ENCODE measurements at places on chromosomes 3 and 15.

- DNase-seq = peak; percentile 50
Measured at GRCh38 chr3:197298945-197299854, 788 bp upstream of the DLG1 start.

DNA sequence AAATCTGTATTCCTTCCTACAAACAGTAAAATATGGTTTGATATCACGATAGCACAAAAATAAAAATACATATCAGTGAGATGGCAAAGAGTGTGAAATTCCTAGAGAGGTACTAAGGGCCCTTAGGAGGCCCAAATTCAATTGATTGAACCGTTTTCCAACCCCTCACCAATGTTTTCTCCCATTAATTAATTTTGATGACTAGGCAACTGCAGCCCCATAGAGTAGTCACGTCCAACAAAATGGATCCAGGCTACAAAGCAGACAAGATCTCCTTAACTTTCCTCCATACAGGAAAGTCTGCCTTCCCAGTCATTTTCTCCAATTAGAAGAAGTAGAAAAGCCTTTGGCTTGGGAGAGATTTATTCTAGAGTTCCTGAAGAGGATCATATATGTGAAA lies 193.9 kb downstream of the PLOD2 start:
- DNase-seq = no peak

DNA sequence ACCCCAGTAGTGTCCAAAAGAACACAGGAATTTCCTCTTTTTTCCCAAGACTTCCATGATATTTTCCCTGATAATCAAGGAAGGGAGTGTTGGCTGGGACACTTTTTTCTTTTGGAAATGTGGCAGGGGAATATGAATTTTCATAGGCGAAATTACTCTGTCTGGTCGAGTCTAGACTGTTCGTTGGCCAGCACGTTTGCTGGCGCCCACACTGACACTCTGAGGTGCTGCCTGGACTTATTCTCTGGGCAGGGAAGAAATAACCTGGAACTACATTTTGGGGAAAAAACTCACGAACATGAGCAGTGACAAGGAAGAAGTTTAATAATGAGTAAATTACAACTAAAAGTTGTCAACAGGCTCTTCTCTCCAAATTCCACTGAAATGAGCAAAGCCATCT lies 209.3 kb upstream of the CTDSPL start:
- no peak for DNase-seq

DNA sequence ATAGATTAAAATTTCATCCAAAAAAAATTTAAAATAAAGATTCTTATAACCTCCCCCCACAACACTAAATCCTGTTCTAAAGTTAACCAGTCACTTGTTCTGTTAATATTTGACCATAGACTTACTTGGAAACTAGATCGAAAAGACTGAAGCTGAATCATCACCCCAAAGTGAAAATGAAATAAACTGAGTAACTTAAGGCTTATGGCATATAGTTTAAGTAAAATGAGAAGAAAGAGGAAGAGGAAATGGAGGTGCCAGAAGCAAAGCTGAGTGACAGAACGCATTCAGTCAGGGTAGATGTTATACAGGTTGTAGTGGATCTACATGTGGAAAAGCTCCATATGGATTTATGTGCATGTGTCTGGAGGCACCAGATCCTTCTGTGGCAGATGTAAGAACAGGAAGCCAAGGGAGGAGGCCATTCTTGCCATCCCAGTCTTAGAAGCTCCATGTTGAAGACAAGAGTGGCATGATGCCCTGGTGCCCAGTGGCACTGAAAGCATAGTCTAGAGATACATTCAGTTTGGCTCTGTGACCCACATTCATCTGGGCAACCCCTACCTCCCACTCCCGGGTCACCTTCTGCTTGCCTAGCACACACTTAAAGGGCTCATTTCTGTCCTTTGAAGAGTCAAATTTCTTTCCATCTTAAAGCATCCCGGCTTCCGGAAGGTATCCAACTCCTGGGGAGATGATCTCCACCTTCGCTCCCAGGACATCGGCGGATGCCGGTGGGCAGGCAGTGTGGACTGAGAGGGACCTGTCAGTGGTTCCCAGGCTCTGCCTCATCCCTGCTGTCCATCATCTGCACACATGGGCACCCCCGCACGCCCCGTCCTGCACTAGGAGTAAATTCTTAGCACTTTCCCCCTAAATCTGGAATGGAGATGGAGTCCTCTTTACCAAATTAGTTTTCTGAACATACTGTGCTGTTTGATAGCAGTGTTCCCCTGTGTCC lies 90.8 kb downstream of the NEO1 start:
- DNase-seq = no peak

DNA sequence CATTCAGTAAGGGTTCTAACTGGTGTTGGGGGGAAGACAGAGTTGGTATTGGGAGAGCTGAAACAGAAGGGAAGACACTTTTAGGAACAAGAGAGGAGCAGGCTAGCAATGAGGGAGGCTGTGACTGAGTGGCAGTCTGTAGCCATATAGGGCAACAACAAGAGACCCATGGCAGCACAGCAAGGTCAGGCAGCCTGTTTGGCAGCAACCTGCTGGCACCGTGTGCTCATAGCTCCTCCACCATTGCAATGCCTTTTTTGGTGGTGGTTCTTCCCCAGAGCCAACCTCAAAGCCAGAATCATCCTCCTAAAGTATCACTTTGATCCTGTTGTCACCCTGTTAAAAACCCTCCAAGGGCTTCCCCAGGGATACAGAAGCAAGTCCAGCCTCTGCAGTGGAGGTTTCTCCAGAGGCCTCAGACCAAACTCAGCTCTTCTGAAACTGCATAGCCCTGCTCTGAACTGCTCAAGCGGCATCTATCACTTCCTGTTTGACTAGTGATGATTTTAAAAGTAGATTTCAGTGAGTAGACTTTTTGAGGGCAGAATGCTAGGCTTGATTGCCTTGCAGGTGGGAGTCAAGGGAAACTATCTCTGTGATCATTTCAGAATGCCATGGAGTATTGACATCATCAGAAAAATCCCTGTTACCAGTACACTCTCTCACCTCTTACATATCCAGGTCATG lies 176.9 kb downstream of the STAC start:
- DNase-seq = no peak

- DNase-seq = no peak
Measured at GRCh38 chr3:18080198-18080689, 337.8 kb upstream of the TBC1D5 start.

DNA sequence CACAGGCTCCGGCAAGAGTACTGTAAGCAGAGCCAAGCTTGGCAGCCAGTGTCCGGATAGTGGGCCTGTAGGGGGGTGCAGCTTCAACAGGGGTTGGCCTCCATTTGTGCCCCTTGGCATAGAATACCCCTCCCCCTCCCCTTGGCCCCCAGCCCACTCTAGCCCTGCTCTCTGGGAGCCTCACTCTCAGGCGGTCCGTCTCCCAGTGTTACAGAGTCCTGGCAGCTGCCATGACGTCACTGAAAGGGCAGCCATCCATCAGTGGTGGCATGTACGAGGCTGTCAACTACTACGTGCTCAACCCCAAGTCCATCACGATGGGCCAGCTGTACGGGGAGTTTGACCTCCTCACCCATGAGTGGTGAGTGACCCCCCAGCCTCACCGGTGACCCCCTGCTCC lies 50.4 kb downstream of the DNAH1 start:
- DNase-seq = no peak

DNA sequence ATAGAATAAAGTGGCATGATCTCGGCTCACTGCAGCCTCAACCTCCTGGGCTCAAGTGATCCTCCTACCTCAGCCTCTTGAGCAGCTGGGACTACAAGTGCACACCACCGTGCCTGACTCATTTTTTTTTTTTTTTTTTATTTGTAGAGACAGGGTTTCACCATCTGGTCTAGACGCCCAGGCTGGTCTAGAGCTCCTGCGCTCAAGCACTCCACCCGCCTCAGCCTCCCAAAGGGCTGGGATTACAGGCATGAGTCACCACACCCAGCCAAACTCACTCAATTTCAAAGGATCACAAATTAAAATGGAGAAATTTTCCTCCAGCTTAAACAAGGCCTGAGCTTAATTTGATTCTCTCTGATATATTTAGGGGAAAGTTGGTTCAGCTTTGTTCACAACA lies 27.3 kb upstream of the NMB start:
- peak; percentile 86 for DNase-seq

- DNase-seq = no peak
Measured at GRCh38 chr15:41263891-41264351, 32.9 kb downstream of the CHP1 start.

- no peak for DNase-seq
Measured at GRCh38 chr3:186599142-186599784, 13.6 kb upstream of the AHSG start.

- peak; percentile 49 for DNase-seq
Measured at GRCh38 chr3:13536832-13537231, 12.1 kb upstream of the FBLN2 start.

GRCh38 chr15:61827131-61827530 lies 233.1 kb downstream of the VPS13C start:
- DNase-seq = no peak

DNA sequence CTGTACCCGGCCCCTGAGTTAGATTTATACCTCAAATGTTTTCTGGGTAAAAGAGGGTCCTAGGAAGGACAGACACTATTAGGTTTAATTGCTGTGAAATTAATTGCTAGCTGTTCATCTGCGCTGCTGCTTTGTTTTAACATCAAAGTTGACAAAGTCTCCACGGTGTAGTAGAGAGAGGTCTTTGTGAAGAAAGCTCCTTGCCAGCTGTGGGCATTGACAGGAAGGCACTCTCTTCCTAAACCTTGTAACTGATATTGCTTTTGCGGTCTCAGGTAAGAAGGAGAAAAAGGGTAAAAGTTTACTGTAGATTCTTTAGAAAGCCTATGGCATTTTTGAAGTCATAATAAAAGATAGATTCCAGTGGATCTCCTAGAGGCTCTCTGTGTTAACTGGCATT lies 68.1 kb downstream of the PTPRG start:
- no peak for DNase-seq

DNA sequence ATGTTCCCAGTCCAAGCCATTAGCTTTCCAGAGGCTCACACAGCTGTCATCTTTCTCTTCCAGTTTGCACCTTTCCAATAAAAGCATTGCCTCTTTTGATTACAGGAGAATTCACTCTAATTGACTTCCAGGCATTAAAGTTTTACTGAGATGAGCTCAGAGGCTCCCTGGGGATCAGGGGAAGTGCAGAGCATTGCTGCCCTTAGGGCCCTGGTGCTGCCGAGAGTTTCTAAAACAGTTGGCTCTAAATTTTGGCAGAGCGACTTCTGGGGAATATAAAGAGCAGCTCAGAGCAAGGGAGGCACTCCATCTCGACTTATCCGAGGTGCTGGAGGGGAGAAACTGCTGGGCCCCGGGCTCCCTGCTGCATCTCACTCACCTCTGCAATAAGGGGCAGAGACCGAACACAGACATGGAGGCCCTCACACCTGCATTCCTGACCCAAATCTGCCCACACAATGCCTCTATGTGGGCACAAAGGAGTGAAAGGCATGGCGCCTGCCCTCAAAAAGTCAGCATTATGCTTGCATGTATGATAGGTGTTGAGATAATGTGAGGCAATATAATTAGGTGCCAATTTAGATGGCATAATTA lies 61.7 kb downstream of the SCN11A start:
- DNase-seq = no peak

DNA sequence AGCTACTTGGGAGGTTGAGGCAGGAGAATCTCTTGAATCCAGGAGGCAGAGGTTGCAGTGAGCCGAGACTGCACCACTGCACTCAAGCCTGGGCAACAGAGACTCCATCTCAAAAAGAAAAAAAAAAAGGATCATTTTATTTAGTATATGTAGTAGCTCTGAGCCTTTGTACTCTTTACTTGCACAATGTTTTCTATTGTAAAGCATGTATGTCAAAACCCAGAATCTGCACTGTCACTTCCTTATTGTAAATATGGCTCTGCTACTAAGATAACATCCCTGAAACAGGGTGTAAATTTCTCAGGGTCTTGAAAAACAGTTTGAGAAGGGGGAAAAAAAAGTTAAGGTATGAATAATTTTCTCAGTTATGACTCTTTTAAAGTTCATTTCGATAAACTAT lies 35.1 kb downstream of the SLMAP start:
- no peak for DNase-seq

DNA sequence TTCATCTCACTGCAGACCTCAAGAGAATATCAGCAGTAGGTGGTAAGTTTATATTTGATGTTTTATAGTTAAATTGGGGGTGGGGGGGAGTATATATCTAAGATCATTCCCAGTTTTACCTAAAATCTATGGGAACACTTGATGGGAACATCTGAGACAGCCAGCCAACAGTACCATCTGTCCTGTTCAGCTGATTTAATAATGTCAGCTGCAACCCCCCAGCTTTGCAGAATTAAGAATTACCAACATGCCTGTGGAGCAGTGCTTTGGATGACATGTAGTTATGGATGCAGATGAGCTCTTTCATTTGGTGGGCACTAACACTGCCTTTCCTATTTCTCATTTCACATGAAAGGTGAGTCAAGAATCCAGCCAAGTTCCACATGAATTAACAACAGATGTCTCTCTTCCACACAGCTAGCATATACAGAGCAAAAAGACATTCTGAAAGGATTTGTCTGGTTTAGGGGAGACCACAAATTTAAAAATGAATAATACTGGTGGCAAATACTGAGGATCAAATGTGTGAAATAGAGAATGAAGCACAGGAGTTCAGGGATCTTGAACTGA lies 76.2 kb downstream of the SETD5 start:
- no peak for DNase-seq

DNA sequence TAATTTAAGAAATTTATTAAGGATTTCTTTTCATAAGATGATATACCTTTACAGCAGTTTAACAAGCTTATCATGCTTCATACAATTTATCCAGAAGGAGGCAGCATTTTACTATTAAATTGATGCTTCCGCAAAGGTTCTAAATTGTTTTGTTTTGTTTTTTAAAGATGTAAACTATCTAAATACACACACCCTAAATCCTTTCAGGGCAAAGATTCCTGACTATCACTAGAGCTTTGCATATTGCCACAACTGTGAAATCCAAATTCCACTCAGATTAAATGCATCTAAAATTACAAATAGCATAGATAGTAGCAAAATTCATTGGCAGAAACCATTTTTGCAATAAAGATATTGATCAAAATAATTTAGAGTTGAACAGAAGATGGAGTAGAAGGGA lies 44.5 kb upstream of the CCNL1 start:
- DNase-seq = peak; percentile 48

DNA sequence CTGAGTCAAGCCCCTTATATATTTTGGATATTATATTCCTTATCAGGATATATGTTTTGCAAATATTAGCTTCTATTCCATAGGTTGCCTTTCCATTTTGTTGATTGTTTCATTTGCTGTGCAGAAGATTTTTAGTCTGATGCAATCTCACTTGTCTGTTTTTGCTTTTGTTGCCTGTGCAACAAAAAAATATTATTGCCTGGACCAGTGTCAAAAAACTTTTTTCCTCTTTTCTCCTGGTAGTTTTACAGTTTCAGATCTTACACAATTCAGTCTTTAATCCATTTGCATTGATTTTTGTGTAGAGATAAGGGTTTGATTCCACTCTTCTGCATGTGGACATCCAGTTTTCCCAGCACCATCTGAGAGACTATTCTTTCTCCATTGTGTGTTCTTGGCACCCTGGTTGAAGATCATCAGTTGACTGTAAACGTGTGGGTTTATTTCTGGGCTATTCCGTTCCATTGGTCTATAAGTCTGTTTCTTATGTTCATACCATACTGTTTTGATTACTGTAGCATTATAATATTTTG lies 228.9 kb upstream of the NR2E3 start:
- no peak for DNase-seq

Data from NCI-H524 (cell line).